Hematopoietic multipotent progenitor cell treated with erythropoietin and hydrocortisone succinate and interleukin-3 and kit ligand, for 15 days (in vitro differentiated cells): ENCODE measurements at places on chromosomes 7 and 10.

DNA sequence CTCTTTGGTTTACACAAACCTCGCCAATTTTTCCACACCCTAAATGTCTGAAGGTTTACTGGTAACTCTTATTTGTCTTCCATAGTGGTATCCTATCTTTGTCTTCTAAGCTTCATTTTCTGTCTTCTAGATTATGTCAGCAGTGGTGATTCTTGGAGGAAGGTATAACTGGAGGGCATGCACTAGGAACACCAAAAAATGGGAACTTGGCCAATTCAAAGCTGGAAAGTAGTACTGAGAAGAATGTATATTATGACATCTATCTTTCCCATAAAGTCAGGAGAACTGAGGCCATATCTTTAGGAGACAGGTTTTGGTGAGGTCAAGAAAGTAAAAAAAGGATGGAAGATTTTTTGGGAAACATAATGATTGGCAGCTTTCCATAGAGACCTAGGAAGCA is 113.3 kb downstream of the CPEB3 start:
- no peak for DNase-seq

GRCh38 chr7:49644396-49645166 is 128.9 kb upstream of the VWC2 start:
- DNase-seq, result no peak

GRCh38 chr10:124473070-124473469 is 11.4 kb downstream of the LHPP start:
- no peak for DNase-seq

GRCh38 chr10:98422182-98422581 is 7.2 kb upstream of the PYROXD2 start:
- DNase-seq, result no peak

GRCh38 chr10:44030132-44030531 is 354.8 kb downstream of the CXCL12 start:
- DNase-seq, result no peak

DNA sequence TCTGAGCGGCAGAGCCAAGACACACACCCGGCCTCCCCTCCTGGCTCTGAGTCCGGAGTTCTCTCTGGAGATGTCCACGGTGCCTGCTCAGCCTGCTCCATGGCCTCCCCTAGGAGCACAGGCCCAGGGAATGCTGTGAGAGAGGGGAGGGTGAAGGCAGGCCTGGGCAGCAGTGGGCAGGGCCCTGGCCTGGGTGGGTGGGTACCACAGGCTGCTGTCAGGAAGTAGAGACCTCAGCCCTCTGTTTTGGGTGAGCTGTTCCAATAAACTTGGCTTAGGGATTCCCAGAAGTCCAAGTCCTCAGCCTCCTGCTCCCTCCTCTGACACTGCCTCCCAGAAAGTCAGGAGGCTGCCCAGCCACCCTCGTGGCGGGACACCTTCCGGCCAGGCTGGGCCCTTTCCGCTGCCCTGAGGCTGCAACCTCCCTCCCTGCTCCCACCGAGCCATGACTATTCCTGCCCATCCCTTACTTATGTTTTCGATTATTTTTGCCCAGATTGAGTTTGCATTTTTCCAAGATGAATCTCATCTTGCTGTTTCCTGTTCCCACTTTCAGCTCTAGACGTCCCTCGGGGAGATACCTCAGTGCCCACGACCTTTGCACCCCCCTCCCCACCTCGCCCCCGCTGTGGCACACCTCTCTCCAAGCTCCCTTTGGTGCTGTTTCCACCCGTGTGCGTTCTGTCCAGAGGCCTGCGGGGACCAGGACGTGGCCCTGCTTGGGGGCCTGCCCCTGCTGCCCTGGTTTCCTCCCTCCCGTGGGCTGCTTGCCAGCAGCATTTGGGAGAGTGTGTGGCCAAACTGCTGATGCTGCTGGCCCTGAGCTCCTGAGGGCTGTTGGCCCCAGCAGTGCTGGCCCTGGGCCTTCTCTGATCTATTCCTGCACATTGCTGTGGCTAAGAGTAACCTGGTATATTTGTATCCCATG is 5.8 kb upstream of the POLM start:
- no peak for DNase-seq

- DNase-seq, result no peak
These were observed 78.3 kb downstream of the SVOPL start for GRCh38 chr7:138622841-138623240.

DNA sequence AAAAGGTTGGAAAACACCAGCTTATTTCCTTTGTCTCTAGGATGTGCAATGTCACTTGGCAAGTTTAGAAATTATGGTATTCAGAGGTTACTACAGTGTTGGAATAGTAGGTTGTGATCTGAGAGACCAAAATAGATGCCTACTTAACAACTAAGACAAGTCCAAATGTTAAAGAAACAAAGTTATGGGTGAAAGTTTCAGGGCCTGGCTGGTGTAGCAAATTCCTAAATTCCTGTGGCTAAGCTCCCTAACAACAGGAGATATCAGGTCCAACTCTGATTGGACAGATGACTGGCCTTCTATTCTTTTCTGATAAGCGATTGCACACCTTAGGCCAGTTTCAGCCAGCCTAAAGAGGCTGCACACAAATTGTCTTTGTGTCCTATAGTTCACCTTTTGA is 873.5 kb downstream of the REEP3 start:
- no peak for DNase-seq

DNA sequence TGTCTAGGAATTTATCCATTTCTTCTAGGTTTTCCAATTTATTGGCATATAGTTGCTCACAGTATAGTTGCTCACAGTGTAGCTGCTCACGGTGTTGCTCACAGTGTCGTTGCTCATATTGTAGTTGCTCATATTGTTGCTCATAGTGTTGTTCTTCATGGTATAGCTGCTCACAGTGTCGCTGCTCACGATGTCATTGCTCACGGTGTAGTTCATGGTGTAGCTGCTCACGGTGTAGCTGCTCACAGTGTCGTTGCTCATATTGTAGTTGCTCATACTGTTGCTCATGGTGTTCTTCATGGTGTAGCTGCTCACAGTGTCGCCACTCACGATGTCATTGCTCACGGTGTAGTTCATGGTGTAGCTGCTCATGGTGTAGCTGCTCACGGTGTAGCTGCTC is 7.7 kb upstream of the PRKAR1B start:
- DNase-seq, result no peak

DNA sequence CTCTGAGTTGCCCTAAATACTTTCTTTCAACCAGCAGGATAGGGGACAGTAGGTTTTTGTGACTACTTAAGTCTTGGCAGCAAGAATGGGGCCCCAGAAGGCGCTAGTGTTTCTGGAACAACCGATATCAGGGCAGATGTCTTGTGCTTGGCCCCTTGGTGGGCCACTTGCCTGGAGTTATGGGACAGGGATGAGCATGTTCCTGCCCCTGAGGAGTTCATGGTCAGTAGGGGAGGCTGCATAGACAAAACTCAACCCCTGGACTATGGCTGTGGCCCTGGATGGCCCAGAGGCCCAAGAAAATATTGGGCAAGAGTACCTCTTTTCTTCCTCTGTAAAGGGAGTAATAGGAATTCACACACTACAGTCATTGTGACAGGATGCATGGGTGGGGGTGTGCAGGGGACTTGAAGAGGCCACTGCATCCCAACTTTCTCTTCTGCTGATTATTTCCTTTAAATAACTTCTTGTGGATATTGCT is 57.7 kb upstream of the IGFBP3 start:
- DNase-seq, result no peak

GRCh38 chr7:140972876-140973829 is 41.6 kb downstream of the MRPS33 start:
- DNase-seq, result no peak

GRCh38 chr7:29987811-29988317 is 1.7 kb downstream of the SCRN1 start:
- no peak for DNase-seq

DNA sequence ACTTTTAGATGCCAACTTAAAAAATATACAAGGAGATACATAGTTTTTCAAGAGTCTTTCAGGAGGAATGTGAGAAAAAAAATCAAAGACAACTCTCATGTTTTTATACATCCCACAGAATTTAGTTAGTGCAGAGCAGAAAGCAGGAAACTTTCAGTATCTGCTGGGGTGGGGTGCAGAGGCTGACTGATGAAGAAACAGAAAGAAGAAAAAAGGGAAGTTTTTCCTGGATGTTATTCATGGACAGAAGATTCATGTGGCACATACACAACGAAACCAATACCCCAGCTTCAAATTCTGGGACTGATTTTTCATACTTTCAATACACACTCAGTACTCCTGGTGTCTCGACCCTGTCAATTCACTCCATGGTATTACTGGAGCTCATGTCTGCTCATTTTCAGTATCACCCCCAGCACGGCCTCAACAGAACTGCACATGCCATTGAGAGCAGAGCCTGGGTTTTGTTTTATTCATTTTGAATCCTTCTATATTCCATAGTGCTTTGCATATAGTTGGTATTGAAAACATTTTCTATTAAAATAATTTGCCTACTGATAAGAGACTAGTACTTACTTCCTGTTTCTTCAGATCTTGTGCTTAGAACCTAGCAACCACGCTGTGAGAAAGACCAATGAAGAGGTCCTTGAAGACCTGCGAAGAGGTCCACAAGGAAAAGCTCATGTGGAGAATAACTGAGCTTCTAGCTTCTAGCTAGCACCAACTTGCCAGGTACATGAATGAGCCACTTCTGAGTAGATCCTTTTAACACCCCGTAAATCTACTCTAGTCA is 49.0 kb downstream of the NDUFB2 start:
- DNase-seq, result no peak

DNA sequence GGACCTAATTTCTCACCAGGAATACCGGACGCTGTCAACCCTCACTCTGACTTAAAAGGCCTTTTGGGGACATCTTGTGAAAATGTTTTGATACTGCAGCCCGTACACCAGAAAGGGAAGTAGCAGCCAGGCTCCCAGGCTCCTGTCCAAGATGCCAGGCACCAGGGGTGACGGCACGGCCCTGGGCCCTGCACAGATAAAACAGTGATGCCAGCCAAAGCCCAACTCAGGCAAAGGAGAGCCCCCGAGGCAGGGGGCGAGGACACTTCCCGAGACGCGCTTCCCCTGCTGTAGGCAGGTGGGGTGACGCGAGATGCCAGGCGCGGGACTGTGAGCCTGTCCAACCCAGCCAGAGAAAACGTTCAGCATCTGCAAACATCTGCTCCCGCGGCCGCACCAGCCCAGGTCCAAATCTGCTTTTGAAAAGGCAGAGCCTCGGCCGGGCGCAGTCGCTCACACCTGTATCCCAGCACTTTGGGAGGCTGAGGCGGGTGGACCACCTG is 15.7 kb downstream of the ZFAND2A start:
- DNase-seq, result no peak

DNA sequence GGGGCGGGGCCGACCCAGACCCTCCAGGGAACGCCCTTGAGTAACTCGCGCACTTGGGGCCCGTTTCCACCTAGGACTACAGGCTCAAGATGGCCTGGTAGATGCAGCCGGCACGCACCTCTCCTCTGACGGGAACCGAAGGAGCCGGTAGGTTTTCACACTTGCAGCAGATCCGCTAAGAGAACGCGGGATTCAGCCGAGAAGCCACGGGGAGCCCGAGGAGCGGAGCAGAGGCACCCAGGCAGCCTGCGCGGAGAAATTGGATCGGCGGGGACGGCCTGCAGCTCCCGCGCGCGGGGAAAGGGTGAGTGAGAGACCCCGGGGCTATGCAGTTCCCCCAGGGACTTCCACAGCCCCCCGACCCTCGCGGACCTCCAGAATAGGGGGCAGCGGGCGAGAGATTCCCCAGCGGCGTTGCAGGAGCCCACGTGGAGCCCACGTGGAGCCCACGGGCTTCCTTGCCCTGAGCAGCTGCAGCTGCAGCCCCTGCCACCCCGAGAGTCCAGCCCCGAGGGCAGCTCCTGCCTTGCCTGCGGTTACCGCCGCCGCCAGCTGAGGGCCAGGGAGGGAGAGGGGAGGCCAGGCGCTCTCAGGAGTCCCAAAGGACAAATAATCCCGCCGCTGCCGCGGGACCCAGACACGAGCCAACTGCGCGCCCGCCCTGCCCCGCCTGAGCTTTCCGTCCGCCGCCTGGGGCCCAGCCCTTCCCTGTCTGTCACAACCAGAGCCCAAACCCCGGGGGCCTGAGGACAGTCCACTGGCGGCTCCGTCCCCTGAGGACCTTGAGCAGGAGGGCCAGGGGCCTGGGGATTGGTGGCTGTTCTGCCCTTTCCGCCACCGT is 13.1 kb downstream of the IFT22 start:
- DNase-seq, result peak; percentile 10

GRCh38 chr7:23294549-23295400 is 4.4 kb upstream of the MALSU1 start:
- DNase-seq, result no peak

GRCh38 chr10:115117301-115117700 is 24.1 kb downstream of the ATRNL1 start:
- DNase-seq, result no peak

- DNase-seq, result no peak
These were observed 103.3 kb downstream of the FANK1 start for GRCh38 chr10:125999694-126000093.

- DNase-seq, result no peak
These were observed 199.7 kb upstream of the AOAH start for GRCh38 chr7:36923943-36924436.

DNA sequence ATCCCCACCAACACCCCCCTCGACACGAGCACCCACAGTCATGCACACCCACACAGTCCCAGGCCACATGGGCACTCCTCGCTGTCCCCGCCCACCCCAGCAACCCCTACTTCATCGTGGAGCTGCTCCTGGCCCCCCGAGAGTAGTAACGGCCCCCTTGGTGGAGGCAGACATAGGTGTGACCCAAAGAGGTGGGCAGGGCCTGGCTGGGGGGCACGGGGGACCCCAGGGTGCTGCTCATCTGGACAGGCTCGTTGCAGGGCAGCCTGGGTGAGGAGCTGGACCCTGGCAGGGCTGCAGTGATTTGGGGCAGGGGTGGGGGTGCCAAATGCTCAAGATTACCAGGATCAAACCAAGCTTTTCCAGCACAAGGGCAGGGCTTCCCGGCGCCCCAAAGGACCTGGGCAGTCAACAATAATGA is 42.4 kb upstream of the ZMIZ1 start:
- DNase-seq, result no peak

GRCh38 chr10:92690915-92691590 is 1.3 kb downstream of the HHEX start:
- no peak for DNase-seq

DNA sequence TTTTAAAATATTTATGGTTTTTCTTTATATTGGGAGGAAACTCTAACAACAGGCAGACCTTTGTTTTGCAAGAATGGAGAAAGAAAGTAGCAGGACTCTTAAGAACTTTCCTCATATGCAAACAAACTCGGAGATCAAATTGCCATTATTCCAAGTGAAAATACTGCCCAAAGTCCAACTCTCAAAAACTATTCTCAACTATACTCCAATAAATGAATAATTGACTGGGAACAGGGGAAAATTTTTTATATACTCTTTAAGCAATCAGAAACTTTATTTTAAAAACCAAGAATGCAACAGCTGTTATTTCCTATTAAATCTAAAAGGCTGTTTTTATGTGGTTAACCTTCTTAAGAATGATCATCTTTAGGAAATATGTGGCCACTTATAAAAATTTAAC is 101.9 kb downstream of the COL28A1 start:
- DNase-seq, result no peak
